Activated CD4-positive, alpha-beta memory T cell treated with anti-CD3 and anti-CD28 coated beads, Interleukin-2, amount 10 ng/mL, durations not matched to agents 7 days and 5 days (primary cell): ENCODE measurements at places on chromosomes 7 and 10. TPM values are rescaled to one million over a fixed set of nuclear protein-coding genes. Genes with fewer than 3 reads are reported as not detected.

The ZFYVE27 gene
- total RNA-seq = 29.3 TPM

The WIPF3 gene
- not detected for total RNA-seq

The HECW1 gene
- not detected for total RNA-seq

- H3K4me3 ChIP-seq = no peak overlapping the region
- H3K36me3 ChIP-seq = no peaks in the 10 kb centered on the region
Observed at GRCh38 chr7:8185926-8186683, 75.9 kb downstream of the ICA1 start.

DNA sequence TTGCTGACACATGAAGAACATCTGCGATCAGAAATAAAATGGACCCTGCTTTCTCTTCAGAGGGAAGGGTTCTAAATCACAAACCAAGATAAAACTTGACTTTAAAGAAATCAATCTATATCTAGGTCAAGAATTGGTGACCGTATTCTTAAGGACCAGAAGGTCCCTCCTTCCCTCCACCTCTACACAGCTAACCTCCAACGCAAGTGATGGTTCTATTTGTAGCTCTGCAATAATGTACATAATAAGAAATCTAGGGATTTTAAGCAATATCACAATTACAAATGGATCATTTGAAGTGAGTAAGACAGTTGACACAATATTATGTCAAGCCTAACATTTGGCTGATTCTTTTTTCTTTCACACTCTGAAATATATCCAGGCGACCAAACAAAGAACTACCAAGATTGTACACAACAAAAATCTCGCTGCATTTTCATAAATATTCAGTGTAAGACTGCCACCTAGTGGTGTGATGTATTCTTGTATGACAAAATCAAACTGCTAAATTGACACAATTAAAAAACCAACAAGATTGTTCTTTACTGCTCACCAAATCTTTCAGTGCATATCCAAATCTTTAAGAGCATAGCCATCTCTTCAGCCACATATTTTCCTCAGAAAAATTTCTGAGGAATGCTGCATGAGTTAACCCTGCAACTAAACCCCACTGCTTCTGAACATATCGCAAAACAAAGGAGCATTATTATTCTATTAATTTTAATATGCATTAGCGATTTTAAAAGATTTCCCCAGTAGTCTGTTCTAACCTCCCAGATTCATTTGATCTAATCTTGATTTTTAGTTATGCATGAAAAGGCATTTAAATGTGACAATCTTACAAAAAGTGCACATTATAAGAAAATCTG is 44.5 kb downstream of the ICA1 start:
- no peak overlapping the region for H3K4me3 ChIP-seq
- no peak for DNase-seq
- no peak overlapping the region for H3K27ac ChIP-seq
- H3K27me3 ChIP-seq = no peaks in the 10 kb centered on the region
- H3K36me3 ChIP-seq = no peaks in the 10 kb centered on the region

The CRHR2 gene
- not detected for total RNA-seq

The AKR1D1 gene
- not detected for total RNA-seq

The LRRC4 gene
- not detected for total RNA-seq

The HELLS gene
- 95.3 TPM for total RNA-seq

GRCh38 chr7:5704534-5704922 is 76.9 kb downstream of the RNF216 start:
- H3K27ac ChIP-seq = no peak overlapping the region
- peaks cover 43% of the 10 kb centered on the region for H3K36me3 ChIP-seq
- peak; percentile 79 for DNase-seq
- H3K4me3 ChIP-seq = no peak overlapping the region
- peaks cover 8% of the 10 kb centered on the region for H3K27me3 ChIP-seq
- peaks cover 34% of the 10 kb centered on the region for H3K4me1 ChIP-seq

The PRF1 gene
- 136 TPM for total RNA-seq

- H3K27ac ChIP-seq = no peak overlapping the region
- no peaks in the 10 kb centered on the region for H3K4me1 ChIP-seq
- DNase-seq = no peak
- no peaks in the 10 kb centered on the region for H3K27me3 ChIP-seq
- H3K36me3 ChIP-seq = no peaks in the 10 kb centered on the region
Observed at GRCh38 chr7:146423446-146423845, 306.8 kb downstream of the CNTNAP2 start.
